ENCODE measurements at places on chromosomes 3 and 15.

DNA sequence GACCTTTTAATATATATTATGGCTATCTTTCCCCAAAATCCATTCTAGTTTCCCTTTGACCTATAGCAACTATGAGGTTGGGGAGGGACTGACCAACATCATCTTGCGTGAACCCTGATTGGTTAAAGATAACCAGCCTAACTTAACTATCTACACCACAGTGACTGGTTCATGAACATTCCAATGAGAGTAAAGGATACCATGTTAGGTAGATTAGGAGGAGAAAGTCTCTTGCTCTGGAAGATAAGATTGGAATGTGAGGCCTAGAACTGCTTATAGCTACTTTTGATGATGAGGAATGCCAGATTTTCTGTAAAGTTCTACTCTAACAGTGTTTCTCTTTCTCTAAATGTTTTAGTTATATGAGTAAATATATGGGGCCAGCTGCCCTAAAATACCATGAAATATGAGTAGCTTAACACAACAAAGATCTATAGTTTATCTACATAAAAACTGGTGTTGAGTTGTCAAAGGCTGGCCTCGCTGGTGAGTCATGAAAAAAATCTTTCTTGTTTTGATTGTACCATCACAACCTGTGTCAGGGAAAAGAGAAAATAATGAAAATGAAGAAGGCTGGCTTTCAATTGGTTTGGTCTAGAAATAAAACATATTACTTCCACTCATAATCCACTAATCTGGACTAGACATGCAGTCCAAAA, 481.4 kb downstream of the NSUN3 start:
- no peak overlapping the region for H3K27ac ChIP-seq
- DNase-seq: no peak
- H3K36me3 ChIP-seq: no peaks in the 10 kb centered on the region
- no peak overlapping the region for H3K4me3 ChIP-seq
- no peaks in the 10 kb centered on the region for H3K27me3 ChIP-seq

GRCh38 chr3:187612656-187613055, 57.5 kb downstream of the SST start:
- H3K36me3 ChIP-seq: no peaks in the 10 kb centered on the region
- no peaks in the 10 kb centered on the region for H3K27me3 ChIP-seq
- H3K4me1 ChIP-seq: no peaks in the 10 kb centered on the region
- no peak overlapping the region for H3K4me3 ChIP-seq

- H3K4me3 ChIP-seq: no peak overlapping the region
- DNase-seq: no peak
- H3K4me1 ChIP-seq: no peaks in the 10 kb centered on the region
- H3K27me3 ChIP-seq: no peaks in the 10 kb centered on the region
Measured at GRCh38 chr15:32878869-32879805, 161.3 kb downstream of the GREM1 start.

DNA sequence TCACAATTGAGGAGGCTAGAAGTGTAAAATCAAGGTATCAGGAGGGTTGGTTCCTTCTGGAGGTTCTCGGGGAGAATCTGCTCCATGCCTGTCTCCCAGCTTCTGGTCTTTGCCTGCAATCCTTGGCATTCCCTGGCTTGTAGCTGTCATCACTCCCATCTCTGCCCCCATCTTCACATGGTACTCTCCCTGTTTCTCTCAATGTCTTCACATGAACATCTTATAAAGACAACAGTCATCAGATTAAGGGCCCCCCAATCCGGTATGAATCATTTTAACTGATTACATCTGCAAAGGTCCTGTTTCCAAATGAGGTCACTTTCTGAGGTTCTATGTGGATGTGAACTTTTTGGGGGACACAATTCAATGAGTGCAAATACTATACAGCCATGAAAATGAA, 113.0 kb upstream of the GALNT15 start:
- no peaks in the 10 kb centered on the region for H3K36me3 ChIP-seq
- H3K27me3 ChIP-seq: no peaks in the 10 kb centered on the region
- H3K4me1 ChIP-seq: peaks cover 14% of the 10 kb centered on the region
- DNase-seq: no peak
- H3K27ac ChIP-seq: no peak overlapping the region

DNA sequence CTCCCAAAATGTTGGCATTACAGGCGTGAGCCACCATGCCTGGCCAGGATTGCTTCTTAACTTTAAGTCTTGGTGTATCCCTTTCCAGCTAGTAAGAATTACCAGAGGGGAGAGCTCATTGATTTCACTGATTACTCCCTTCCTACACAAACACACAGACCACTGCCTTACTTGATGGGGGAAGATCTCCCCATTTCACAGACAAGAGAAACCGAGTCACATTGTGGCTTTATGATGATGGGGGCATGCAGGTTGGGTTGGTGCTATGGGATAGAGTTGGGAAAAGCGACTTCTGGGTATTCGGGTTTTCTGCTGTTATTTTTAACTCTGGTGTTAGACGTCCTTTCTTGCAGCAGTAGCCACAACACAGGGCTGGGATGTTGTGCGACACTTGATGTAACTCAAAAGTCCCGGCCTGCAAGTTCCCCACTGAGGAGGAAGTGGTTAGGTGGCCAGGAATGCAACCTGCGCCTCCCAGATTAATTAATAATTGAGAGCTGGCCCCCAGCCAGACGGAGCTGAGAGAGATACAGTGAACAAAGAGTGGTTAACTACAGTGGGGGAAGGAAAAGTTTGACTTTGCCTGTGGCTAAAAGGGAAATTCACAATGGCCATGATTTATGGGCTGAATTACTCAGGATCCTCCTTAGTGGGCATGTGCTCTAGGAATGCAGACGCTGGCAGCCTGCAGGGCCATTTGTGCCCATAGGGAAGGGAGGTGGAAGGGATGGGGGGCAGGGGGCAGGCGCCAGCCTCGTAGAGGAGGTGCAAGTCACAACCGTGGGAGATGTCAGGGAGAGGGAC, 63.6 kb downstream of the SMAD6 start:
- H3K27ac ChIP-seq: no peak overlapping the region
- H3K4me3 ChIP-seq: no peak overlapping the region
- H3K36me3 ChIP-seq: no peaks in the 10 kb centered on the region
- H3K27me3 ChIP-seq: no peaks in the 10 kb centered on the region
- peak; percentile 83 for DNase-seq

GRCh38 chr15:74840851-74841775, 1.8 kb downstream of the ULK3 start:
- peaks cover 37% of the 10 kb centered on the region for H3K36me3 ChIP-seq
- H3K27me3 ChIP-seq: no peaks in the 10 kb centered on the region
- no peak overlapping the region for H3K4me3 ChIP-seq
- DNase-seq: no peak

- peak overlapping the region; percentile 21 for H3K27ac ChIP-seq
- peaks cover 3% of the 10 kb centered on the region for H3K36me3 ChIP-seq
- H3K4me1 ChIP-seq: peaks cover 2% of the 10 kb centered on the region
- no peaks in the 10 kb centered on the region for H3K27me3 ChIP-seq
- no peak for DNase-seq
Measured at GRCh38 chr15:45165536-45165935, 22.2 kb downstream of the SHF start.

DNA sequence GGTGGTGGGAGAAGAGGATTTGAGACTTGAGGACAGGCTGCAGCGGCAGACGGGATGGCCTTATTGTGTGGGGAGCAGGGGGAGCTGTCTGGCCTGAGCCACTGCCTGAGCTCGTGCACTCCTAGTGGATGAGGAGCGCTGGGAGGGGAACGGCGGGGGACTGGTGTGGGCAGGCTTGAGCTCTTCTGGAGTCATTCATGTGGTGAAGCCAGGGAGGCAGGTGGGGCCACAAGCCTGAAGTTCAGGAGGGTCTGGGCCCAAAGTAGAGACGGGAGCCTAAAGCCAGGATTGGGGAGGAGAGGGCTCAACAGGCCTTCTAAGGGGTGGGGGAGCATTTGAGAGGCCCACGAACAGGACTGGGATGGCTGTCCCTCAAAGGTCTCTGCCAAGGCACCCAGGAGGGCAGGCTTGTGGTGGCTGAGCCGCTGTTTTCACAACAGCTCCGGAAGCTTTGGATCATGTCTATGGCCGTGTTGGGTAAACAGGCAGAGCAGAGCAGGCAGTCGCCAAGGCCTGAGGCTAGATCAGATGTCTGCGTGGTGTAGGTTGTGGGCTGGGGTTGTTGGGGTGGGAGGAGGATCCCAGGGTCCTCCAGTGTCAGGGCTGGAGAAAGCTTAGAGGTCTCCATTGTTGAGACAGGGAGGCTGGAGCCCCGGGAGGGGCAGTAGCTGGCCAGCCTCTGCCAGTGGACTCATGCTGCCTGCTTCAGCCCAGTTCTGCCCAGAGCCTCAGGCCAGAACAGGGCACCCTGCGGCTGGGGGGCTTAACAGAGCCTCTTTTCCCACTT, 8.2 kb downstream of the PRKCD start:
- peaks cover 23% of the 10 kb centered on the region for H3K4me1 ChIP-seq
- H3K36me3 ChIP-seq: peaks cover 2% of the 10 kb centered on the region
- H3K27me3 ChIP-seq: no peaks in the 10 kb centered on the region
- DNase-seq: no peak

DNA sequence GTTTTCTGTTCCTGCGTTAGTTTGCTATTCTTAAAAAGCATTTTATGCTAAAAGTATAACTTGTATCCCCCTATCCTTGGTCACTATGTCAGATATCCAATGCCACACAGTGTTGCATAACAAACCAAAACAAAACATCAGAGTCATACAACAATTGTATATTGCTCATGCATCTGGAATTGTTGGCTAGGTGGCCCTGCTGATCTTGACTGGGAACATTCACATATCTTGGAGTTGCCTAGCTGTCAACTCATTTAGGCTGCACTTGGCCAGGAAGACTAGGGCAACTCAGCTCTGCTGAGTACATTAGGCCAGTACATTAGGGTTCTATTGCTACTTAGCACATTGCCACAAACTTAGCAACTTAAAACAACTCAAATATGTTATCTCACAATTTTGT, 706.5 kb upstream of the UBE2E2 start:
- no peak overlapping the region for H3K4me3 ChIP-seq
- no peak overlapping the region for H3K27ac ChIP-seq
- no peaks in the 10 kb centered on the region for H3K36me3 ChIP-seq
- H3K4me1 ChIP-seq: peaks cover 16% of the 10 kb centered on the region
- no peaks in the 10 kb centered on the region for H3K27me3 ChIP-seq
- peak; percentile 38 for DNase-seq

GRCh38 chr3:194938845-194939531, 253.3 kb downstream of the FAM43A start:
- H3K27me3 ChIP-seq: no peaks in the 10 kb centered on the region
- H3K4me3 ChIP-seq: no peak overlapping the region
- H3K36me3 ChIP-seq: no peaks in the 10 kb centered on the region

- peaks cover 12% of the 10 kb centered on the region for H3K4me1 ChIP-seq
- no peaks in the 10 kb centered on the region for H3K36me3 ChIP-seq
- H3K27me3 ChIP-seq: no peaks in the 10 kb centered on the region
- H3K4me3 ChIP-seq: no peak overlapping the region
Measured at GRCh38 chr15:47400603-47401002, 316.7 kb upstream of the SEMA6D start.

- H3K36me3 ChIP-seq: no peaks in the 10 kb centered on the region
- no peaks in the 10 kb centered on the region for H3K4me1 ChIP-seq
- DNase-seq: peak; percentile 51
- no peak overlapping the region for H3K4me3 ChIP-seq
Measured at GRCh38 chr15:79595995-79596622, 164.0 kb downstream of the MINAR1 start.

DNA sequence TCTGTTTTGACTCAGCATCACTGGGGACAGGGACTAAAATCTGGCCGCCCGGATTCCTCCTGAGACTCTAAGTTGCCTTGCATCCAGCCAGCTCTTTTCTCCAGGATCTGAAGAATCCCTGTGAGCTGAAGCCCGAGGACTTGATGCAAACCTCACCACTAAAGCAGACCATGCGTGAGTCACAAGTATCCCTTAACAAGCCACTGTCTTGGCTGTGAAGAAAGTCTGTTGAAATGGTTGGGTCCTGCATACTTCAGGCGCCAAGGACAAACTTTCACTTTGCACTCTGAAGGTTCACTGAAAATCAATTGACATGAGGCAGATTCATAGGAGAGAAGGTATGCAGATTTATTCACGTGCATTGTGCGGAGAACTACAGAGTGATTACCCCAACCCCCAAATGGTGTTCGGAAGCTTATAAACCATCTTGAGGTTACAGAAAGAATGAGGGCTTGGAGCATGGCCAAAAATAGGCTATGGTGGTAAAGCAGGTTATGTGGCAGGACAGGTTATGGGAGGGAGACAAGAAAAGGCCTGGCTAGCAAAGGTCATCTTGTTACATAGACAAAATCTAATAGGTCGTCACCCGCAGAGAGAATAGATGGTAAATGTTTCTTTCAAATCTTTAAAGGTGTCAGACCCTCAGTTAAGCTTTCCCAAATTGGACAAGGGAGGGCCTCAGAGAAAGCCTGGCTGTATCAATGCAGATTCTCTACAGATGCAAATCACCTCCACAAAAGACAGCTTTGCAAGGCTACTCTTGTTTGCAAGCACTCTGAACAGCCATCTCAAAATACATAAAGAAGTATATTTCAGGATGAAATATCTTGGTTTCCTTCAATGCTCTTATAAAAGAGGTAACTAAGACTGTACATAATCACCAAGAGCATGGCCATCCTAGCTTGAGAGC, 126.3 kb upstream of the PLAAT1 start:
- no peaks in the 10 kb centered on the region for H3K4me1 ChIP-seq
- H3K27me3 ChIP-seq: no peaks in the 10 kb centered on the region
- no peak for DNase-seq
- H3K27ac ChIP-seq: no peak overlapping the region
- no peaks in the 10 kb centered on the region for H3K36me3 ChIP-seq
- H3K4me3 ChIP-seq: no peak overlapping the region

- H3K4me3 ChIP-seq: no peak overlapping the region
- peak; percentile 20 for DNase-seq
- H3K27me3 ChIP-seq: no peaks in the 10 kb centered on the region
- H3K27ac ChIP-seq: no peak overlapping the region
- no peaks in the 10 kb centered on the region for H3K4me1 ChIP-seq
Measured at GRCh38 chr3:61530355-61530754, 31.0 kb upstream of the PTPRG start.

DNA sequence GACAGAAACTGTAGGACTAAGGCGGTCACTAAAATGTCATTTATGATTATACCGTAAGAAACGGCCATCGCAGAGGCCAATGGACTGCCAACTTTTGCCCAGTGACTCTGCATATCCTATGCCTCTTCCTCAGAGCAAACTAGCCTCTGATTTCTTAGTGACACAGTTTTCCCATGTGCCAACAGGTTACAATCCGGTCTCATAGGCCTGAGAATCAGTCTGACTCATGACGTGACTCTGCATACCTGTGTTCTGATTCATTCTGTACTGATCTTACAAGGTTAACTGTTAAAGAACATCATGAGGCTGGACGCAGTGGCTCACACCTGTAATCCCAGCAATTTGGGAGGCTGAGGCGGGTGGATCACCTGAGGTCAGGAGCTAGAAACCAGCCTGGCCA, 17.8 kb downstream of the RUBCN start:
- H3K36me3 ChIP-seq: no peaks in the 10 kb centered on the region
- no peak for DNase-seq
- H3K27me3 ChIP-seq: no peaks in the 10 kb centered on the region
- no peaks in the 10 kb centered on the region for H3K4me1 ChIP-seq
- H3K4me3 ChIP-seq: no peak overlapping the region
- H3K27ac ChIP-seq: peak overlapping the region; percentile 63

Measured in lung (tissue), 17 donors.